ENCODE measurements at places on chromosomes 3 and 15.
A peak's percentile ranks its signal among the peaks of the same experiment; 100 is the strongest.

DNA sequence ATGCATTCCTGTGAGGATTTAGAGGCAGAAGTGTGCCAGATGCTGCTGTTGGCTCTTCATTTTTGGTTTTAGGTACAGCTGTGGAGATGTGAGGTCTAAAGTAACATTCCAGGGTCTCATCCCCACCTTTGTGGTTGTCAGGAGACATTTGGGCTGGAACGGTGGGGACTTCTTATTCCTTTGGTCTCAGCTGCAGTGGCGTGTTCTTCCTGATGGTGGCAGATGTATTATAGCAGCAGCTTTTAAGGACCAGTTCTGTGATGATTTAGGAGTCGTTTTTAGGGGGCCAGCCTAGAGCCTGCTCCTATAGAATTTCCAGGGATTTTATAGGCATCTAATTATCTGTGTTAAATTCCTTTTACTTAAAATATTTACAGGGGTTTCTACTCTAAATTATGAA is 221.0 kb upstream of the EOMES start:
- DNase-seq = no peak
- H3K36me3 ChIP-seq = no peaks in the 10 kb centered on the region
- H3K27me3 ChIP-seq = no peaks in the 10 kb centered on the region
- no peaks in the 10 kb centered on the region for H3K4me1 ChIP-seq

- H3K36me3 ChIP-seq = peaks cover 3% of the 10 kb centered on the region
- no peak overlapping the region for H3K4me3 ChIP-seq
- H3K27ac ChIP-seq = no peak overlapping the region
- no peaks in the 10 kb centered on the region for H3K27me3 ChIP-seq
Measured at GRCh38 chr15:82128401-82129148, 82.8 kb upstream of the MEX3B start.

DNA sequence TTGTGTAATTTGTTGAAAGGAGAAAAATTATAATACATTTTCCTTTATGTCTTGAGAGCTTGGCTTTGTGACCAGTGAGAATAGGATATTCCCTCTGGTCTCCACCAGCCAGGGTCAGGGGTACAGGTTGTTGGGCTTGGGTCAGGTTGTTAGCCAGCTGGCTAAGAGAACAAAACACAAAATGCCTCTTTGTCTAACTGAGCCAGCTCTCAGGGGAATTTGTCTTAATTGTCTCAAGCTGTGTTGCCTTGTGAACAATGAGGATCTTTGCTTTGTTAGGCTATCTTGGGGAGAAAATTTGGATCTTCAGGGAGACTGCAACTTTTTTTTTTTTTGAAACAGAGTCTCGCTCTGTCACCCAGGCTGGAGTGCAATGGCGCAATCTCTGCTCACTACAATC is 17.7 kb upstream of the GK5 start:
- no peak overlapping the region for H3K27ac ChIP-seq
- no peak for DNase-seq
- H3K4me1 ChIP-seq = no peaks in the 10 kb centered on the region
- H3K4me3 ChIP-seq = no peak overlapping the region

DNA sequence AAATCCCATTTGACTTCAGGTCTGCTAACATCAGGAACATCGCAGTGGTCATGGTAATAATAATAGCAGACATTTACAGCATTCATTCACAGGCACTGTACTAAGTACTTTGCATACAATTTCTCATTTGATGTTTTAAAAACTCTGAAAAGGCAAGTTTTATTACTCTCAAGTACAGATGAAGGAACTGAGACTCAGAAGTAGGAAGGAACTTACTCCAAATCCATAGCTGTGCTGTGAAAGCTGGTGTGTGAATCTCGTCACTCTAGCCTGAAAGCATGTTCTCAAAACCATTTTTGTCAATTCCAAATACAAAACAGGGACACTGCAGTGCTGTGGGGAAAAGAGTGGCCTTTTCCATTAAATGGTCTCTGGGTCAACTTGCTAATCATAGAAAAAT is 179.9 kb downstream of the FAM43A start:
- no peaks in the 10 kb centered on the region for H3K36me3 ChIP-seq
- DNase-seq = no peak
- no peak overlapping the region for H3K4me3 ChIP-seq

- no peaks in the 10 kb centered on the region for H3K4me1 ChIP-seq
- H3K36me3 ChIP-seq = no peaks in the 10 kb centered on the region
- H3K27me3 ChIP-seq = no peaks in the 10 kb centered on the region
- no peak for DNase-seq
- H3K27ac ChIP-seq = no peak overlapping the region
Measured at GRCh38 chr3:190197346-190197763, 76.7 kb upstream of the P3H2 start.

DNA sequence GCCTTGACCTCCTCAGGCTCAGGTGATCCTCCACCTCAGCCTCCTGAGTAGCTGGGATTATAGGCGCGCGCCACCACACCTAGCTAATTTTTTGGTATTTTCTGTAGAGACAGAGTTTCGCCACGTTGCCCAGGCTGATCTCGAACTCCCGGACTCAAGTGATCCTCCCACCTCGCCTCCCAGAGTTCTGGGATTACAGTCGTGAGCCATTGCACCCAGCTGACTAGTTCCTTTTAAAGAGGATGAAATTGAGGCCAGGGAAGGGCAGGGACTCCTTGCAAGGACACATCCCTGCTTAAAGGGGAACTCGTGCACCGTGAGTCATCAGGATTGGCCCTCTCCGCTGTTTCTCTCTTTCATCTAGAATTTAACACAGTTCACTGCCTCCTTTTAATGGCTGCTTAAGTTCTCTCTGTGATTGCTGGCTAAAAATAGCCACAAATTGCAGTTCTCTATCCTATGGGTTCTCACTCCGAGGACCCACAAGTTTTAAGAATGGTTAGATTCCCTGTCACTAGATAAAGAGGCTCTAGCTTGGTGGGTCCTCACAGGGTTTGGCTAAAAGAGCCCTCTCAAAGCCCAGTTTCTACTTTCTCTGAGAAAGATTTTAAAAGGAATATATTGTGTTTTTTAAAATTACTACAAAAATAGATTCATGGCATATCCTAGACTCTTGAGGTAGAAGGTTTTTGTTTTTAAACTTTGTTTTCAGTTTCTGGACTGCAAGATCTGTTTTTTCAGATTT is 1.4 kb downstream of the CRTAP start:
- H3K4me1 ChIP-seq = peaks cover 7% of the 10 kb centered on the region
- DNase-seq = peak; percentile 78
- H3K36me3 ChIP-seq = no peaks in the 10 kb centered on the region
- H3K27ac ChIP-seq = peak overlapping the region; percentile 92

- no peak overlapping the region for H3K4me3 ChIP-seq
- H3K27ac ChIP-seq = no peak overlapping the region
- H3K27me3 ChIP-seq = no peaks in the 10 kb centered on the region
- no peaks in the 10 kb centered on the region for H3K4me1 ChIP-seq
Measured at GRCh38 chr15:65330934-65331645, 26.6 kb downstream of the RNU5B-1 start.

DNA sequence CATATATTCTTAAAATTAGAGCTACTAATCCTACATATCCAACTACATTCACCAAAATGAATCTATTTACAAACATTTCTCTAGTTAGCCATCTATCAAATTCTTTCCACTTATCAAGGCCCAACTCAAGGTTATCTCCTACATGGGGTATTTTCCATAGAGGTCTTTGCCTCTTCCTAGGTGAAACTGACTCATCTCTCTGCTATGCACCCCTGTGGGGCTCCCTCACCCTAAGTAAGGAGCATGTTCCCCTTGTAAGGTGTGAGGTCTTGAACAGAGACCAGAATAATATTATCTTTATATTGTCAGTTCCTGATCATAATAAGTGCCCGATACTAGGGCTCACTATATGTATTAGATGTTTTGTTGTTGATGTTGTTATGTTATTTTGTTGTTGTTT is 74.6 kb upstream of the TSC22D2 start:
- H3K36me3 ChIP-seq = no peaks in the 10 kb centered on the region
- no peak overlapping the region for H3K4me3 ChIP-seq
- no peaks in the 10 kb centered on the region for H3K4me1 ChIP-seq
- DNase-seq = no peak
- H3K27me3 ChIP-seq = no peaks in the 10 kb centered on the region

DNA sequence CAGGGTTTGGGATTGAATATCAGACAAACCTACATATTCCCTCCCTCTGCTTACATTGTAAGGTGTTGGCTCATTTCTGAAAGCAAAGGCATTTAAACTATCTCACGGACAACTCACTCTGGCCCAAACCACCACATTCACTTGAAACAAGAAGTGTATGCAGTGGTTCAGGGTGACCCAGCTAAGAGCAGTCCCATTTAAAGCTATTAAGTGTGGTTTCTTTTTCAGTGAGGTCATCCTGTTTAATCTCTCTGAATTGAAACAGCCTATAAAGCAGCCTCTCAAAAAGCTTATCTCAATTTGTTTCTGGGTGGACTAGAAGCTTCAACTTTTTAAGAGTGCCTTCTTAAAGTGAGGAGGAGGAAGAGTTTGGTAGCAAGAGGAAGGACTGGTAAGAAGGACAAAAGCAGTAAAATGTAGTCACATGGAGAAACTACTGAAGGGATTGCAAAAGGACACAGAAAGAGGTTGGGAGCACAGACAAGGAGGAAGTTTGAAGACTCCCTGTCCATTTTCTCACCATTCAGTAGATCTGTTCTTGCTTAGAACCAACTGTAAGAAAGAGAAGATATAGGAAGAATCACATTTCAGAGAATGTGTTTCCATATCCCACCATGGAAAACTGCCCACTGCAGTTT is 151.6 kb downstream of the TMCO5A start:
- no peak overlapping the region for H3K4me3 ChIP-seq
- H3K27me3 ChIP-seq = no peaks in the 10 kb centered on the region
- no peak for DNase-seq
- H3K27ac ChIP-seq = no peak overlapping the region

- no peak overlapping the region for H3K4me3 ChIP-seq
- H3K27ac ChIP-seq = no peak overlapping the region
- no peaks in the 10 kb centered on the region for H3K27me3 ChIP-seq
- DNase-seq = no peak
- H3K4me1 ChIP-seq = peaks cover 6% of the 10 kb centered on the region
Measured at GRCh38 chr15:73777741-73778140, 24.6 kb upstream of the INSYN1 start.

DNA sequence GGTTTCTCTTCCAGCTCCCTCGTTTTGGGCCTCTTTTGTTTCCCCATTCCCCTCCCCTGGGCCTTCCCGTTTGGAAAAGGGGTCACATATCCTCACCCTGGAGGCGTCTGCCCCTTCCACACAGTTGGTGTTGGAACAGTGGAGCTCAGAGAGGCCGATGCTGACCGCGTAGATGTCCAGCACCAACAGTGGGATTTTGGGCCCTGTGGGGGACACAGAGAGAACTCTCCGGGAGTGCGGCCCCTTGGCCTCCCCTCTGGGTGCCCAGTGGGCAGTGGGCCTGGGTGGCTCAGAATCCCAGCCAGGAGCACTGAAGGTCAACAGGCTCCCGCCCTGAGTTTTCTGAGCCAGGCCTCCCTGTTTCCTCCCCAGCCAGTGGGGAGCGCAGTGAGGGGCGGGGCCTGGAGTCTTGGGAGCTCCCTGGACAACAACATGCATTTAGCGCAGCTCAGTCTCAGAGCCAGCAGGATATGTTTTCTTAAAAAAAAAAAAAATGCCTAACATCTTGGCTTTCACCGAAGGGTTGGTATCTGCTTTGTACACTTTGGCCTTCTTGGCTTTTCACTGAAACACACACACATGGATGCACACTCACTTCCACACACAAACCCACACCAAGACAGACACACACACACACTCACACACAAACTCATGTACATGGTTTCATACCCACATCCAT is 670 bp upstream of the ISLR start:
- no peaks in the 10 kb centered on the region for H3K27me3 ChIP-seq
- H3K4me3 ChIP-seq = no peak overlapping the region
- H3K36me3 ChIP-seq = no peaks in the 10 kb centered on the region
- H3K4me1 ChIP-seq = peaks cover 3% of the 10 kb centered on the region

GRCh38 chr15:62873203-62873602 is 169.3 kb upstream of the TPM1 start:
- no peak overlapping the region for H3K4me3 ChIP-seq
- no peaks in the 10 kb centered on the region for H3K4me1 ChIP-seq
- no peaks in the 10 kb centered on the region for H3K36me3 ChIP-seq
- no peak for DNase-seq
- no peaks in the 10 kb centered on the region for H3K27me3 ChIP-seq

- H3K27ac ChIP-seq = no peak overlapping the region
- no peak overlapping the region for H3K4me3 ChIP-seq
Measured at GRCh38 chr3:126718561-126719445, 14.8 kb downstream of the CHCHD6 start.

DNA sequence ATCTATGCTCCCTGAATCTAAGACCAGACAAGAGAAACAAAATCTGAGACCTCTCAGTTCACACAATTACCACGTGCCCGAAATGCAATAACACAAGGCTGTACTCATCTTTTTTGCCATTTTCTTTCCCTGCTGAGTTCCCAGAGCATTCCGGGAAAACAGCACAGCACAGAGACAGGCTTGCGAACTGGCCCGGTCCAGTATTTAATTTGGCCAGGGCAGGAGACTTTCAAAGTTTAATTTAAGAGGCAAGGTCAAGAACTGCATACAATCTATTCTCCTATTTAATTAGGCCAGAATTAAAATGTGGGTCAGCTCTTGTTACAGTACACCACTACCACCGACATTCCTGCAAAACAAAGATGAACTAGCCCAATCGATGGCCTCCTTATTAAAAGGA is 87.5 kb upstream of the SNRPA1 start:
- no peaks in the 10 kb centered on the region for H3K27me3 ChIP-seq
- H3K4me1 ChIP-seq = no peaks in the 10 kb centered on the region
- no peak overlapping the region for H3K27ac ChIP-seq

GRCh38 chr3:187207062-187207461 is 9.8 kb downstream of the RTP1 start:
- no peaks in the 10 kb centered on the region for H3K36me3 ChIP-seq
- DNase-seq = no peak
- peaks cover 24% of the 10 kb centered on the region for H3K4me1 ChIP-seq
- no peaks in the 10 kb centered on the region for H3K27me3 ChIP-seq
- no peak overlapping the region for H3K4me3 ChIP-seq

DNA sequence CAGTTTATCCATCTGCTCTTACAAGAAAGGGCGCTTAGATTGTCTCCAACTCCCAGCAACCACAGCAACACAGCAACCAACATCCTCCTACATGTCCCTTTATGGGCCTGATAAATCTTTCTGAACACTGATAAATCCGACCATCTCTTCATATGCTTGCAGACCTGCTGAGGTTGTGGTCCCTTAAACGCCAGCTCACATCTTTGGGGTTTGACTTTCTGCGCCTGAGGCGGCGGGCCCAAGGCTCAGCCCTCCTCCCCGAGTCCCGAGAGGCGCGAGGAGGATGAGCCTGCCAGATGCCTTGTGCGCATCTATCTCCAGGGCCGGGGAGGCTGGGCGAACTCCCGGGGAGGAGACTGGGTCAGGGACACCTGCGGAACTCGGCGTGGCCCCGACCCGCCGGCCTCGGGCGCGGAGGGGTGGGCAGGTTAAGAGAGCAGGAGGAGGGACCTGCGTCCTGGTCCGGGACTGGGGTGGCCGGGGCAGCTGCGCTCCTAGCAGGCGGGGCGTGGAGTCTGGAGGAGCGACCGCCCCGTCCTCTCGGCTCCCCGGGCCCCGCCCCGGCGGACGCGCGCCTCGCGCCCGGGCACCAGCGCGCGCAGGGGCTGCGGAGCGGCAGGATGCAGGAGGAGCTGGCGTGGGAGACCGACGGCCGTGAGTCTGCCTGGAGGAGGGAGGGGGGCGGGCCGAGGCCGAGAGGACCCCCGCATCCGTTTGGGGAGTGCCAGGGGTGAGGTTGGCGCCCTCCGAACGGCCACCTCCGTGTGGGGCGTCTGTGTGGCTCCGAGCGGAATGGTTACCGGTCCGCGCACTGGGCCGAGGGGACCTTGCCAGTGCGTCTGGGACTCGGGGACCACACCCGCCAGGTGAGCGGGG is at the start of gene ANKDD1A:
ANKDD1A (plus strand) TSS at position 592 of the 876 bp plus-strand sequence; CDS start at position 621, 29 bp downstream.
- no peak within 1 kb of the TSS for H3K27ac ChIP-seq
- peak within 1 kb of the TSS; percentile 66 for H3K4me3 ChIP-seq
- no peaks in the 10 kb centered on the region for H3K4me1 ChIP-seq
- H3K27me3 ChIP-seq = no peaks in the 10 kb centered on the region
